Aorta (tissue), 5 donors: ENCODE measurements at places on chromosomes 11 and 22. TPM values are rescaled to one million over a fixed set of nuclear protein-coding genes. Genes with fewer than 3 reads are reported as not detected.

INSC gene
- 1.3 TPM for total RNA-seq

THRSP gene
- not detected for total RNA-seq

NUP98 gene
- total RNA-seq, result 72.7 TPM

TNNI2 gene
- total RNA-seq, result 0.81 TPM

KCNK4 gene
- total RNA-seq, result not detected

MN1 gene
- 37.7 TPM for total RNA-seq

PLEKHA7 gene
- total RNA-seq, result 9.9 TPM

TTC36 gene
- total RNA-seq, result 0.42 TPM

SLC22A6 gene
- total RNA-seq, result not detected

OR8D1 gene
- not detected for total RNA-seq

PARVG gene
- 15.2 TPM for total RNA-seq

CASP1 gene
- 18.8 TPM for total RNA-seq

ANKK1 gene
- total RNA-seq, result 0.16 TPM

C22orf42 gene
- not detected for total RNA-seq

TXN2 gene
- 42.3 TPM for total RNA-seq

PHF21B gene
- 0.75 TPM for total RNA-seq

PLAAT4 gene
- total RNA-seq, result 39.8 TPM

TRIM48 gene
- total RNA-seq, result not detected

NOX4 gene
- total RNA-seq, result 91.9 TPM

LINC01488 gene
- not detected for total RNA-seq

YPEL1 gene
- 9.1 TPM for total RNA-seq

FAM181B gene
- total RNA-seq, result 1.7 TPM

OR51B5 gene
- 0.71 TPM for total RNA-seq

NXPE2 gene
- 0.19 TPM for total RNA-seq
